Panc1 (cell line): ENCODE measurements at places on chromosomes 16 and 17. TPM values are rescaled to one million over a fixed set of nuclear protein-coding genes. Genes with fewer than 3 reads are reported as not detected.

GRCh38 chr16:2223942-2224486, 623 bp downstream of the E4F1 start:
- DNase-seq, result no peak

GRCh38 chr17:41786227-41787020, at the start of gene JUP:
JUP (minus strand) TSS chr17:41786711; CDS start chr17:41771854, 14,857 bp downstream.
- DNase-seq, result peak; percentile 91

DNA sequence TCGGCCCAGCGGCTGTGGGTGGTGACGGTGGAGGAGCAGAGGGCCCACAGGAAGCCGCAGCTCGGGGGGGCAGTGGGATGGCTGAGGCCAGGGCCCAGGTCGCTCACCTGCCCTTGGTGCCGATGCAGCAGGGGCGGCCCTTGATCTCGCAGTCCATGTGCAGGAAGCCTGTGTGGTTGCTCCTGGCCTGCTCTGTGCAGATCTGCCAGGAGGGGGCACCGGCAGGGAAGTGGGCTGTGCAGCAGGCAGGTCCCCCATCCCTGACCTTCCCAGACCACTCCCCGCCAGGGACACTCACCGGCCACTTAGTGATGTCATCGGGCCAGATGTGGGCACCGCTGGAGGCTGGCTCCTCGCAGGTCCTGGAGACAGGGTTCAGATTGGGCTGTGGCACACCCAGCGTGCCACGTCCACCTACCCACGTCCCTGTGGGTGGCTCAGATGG, 6.2 kb downstream of the AANAT start:
- DNase-seq, result no peak

- no peak for DNase-seq
These were observed 519 bp downstream of the ST6GALNAC2 start for GRCh38 chr17:76585033-76585648.

The IRX6 gene
- not detected for total RNA-seq

DNA sequence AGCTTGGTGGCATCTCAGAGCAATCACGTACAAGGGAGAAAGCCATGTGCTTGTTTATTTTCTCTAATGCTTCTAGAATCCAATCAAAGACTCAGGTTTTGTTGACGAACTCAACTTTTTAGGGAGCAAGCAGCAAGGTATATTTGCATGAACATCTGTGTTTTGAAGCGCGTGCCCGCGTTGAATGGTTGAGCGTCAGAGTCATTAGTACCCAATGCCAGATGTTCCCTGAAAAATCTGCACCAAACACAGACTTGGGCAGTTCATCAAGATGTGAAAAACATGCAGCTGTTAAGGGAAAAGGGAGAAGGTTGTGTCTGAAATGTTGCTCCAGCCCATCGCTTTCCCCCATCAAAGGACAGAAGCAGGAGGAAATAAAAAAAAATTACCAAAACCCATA, 170.4 kb downstream of the SNX29 start:
- DNase-seq, result no peak

The TNFRSF13B gene
- not detected for total RNA-seq

The ABCC12 gene
- total RNA-seq, result not detected

The RANBP10 gene
- total RNA-seq, result 13.4 TPM

DNA sequence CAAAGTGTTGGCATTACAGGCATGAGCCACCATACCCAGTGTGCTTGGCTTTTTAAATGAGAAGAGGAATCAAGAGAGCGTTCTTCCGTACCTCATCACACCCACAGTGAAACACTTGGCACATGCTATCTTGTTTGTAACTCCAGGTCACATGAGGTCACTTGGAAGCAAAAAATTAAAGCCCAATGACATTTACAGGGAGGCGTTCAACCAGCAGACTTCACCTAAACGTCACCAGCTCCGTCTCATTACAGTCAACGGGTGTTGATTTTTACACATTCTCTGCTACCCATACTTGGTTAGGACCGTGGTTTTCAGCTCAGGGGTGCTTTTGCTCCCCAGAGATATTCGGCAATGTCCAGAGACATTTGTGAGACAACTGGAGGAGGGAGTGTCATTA, 127.0 kb downstream of the XYLT1 start:
- no peak for DNase-seq

DNA sequence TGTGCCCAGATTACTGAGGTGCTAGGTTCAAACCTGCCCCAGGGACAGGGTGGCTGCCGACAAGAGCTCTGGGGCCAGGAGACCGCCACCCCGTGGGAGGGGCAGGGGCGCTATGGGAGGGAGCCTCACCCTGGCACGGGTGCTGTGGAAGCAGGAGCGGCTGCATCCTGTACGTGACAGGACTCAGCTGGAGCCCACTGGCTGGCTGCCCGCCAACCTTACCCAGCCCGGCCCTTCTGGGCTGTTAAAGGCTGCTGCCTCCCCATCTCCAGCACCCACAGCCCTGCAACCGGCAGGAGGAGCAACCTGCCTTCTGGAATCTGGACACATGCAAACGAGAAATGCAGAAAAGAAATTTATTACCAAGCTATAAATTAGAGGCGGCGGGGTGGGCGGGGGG, 11.2 kb downstream of the PAM16 start:
- DNase-seq, result no peak

GRCh38 chr17:79607940-79608623, 2.8 kb downstream of the RBFOX3 start:
- DNase-seq, result no peak

- no peak for DNase-seq
These were observed 31.3 kb upstream of the ANKRD40CL start for GRCh38 chr17:50798424-50799288.

The KANSL1 gene
- total RNA-seq, result 55.5 TPM

The KCNG4 gene
- total RNA-seq, result not detected

The C17orf78 gene
- total RNA-seq, result not detected

The ITGAL gene
- 0.54 TPM for total RNA-seq

The CNTNAP1 gene
- total RNA-seq, result 20.4 TPM

The KRT24 gene
- not detected for total RNA-seq
